ENCODE measurements at places on chromosomes 16 and 17.

- DNase-seq = no peak
These were observed 100.8 kb downstream of the ABCC12 start for GRCh38 chr16:48054881-48055601.

- peak; percentile 90 for DNase-seq
These were observed at the start of gene MAF for GRCh38 chr16:79600638-79601091. MAF (minus strand) TSS chr16:79600737; CDS start chr16:79599902, 835 bp downstream.

- no peak for DNase-seq
These were observed 4.0 kb downstream of the KSR1 start for GRCh38 chr17:27460196-27460725.

DNA sequence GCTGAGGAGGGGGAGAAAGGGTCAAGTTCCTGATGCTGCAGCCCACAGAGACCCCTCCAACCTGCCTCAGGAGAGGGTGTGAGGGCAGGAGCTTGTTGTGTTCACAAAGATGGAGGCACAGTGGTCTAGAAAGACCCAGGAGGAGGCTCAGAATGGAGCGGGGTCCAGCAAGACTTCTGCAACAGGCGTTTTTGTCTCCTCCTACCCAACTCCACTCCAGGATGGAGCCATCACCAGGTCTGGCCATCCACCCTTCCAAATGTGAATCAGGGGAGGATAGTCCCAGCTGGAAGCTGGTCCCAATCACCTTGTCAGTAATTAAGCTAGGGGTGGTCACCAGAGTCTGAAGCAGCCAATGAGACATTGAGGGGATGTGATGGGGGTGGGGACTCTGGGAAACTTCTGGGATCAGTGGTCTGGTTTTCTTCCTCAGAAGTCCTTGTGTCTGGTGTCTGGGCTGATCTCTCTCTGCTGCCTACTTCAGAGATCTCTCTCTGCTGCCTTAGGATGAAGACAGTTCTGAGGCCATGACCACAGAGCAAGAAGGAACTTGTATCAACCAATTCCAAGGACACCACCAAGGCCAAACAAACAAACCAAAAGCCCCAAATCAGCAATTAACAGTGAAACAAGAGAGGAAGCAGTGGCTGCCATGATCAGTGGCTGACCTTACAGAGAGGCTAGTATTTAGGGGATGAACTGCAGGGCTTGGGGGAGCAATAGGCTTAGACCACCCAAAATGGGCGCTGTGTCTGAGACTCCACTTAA, 14.5 kb downstream of the CD300LB start:
- DNase-seq = no peak

DNA sequence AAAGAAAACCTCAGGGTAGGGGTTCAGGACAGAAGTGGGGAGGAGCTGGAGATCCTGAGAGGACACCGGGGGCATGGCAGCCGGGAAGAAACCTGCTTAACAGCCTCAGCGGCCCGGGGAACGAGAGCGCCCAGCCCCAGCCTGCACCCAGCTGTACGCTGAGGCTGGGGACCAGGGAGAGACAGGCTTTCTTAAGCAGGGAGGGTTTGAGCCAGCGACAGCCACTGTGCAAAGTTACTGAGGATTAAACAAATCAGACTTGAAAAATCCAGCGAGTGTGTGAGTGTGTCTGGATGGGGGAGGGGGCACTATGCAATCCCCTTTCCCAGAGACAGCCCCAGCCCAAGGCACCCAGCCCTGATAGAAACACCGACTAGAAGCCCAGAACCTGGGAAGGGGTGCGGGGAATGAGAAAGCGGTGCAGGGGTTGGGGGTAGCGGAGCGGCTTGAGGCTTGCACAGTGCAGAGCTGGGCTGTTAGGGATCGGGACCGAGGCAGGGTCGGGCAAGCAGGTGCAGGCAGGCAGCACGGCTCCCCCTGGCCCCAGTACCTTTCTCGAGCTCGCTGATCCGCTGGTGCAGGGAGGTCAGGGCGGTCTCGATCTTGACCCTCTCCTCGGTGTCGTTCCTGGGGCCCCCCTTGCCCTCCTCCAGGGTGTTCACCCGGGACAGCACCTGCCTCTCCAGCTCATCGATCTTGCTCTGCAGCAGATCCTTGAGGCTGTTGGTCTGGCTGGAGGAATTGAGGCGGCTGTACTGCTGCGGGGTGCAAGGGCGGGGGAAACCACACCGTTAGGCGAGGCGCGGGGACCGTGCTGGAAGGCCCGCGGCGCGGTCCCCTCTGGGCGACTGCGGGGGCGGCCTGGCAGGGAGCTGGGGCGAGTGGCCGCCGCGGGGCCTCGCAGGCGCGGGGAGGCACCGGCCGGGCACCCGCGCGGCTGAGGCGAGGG, 1.2 kb downstream of the NPTX1 start:
- no peak for DNase-seq

DNA sequence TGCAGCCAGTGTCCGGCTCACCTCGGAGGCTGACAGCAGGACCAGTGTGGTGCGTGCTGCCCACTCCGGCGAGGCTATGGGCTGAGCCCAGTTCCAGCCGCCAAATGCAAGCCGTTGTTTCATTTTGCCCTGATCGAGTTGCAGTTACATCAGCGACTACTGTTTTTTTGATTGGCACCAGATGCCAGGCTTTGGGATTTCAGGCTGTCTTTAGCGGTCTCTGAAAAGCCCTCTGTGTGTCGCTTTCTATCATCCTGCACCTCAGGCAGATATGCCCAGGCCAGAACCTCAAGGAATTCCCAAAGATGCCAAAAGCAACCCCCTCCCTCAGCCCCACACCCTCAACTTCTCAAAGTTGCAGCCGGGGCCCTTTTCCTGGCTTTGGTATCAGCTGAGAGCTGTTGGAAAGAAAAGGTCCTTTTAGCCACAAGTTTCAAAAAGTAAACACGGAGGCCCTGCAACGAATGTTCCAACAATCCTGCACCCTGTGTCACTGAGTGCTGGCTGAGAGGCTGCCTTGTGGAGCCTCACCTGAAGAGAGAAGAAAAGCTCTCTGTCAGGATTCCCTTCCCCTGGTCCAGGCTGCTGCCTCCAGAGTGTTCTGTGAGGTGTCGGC, 58.9 kb downstream of the WWP2 start:
- DNase-seq = no peak

DNA sequence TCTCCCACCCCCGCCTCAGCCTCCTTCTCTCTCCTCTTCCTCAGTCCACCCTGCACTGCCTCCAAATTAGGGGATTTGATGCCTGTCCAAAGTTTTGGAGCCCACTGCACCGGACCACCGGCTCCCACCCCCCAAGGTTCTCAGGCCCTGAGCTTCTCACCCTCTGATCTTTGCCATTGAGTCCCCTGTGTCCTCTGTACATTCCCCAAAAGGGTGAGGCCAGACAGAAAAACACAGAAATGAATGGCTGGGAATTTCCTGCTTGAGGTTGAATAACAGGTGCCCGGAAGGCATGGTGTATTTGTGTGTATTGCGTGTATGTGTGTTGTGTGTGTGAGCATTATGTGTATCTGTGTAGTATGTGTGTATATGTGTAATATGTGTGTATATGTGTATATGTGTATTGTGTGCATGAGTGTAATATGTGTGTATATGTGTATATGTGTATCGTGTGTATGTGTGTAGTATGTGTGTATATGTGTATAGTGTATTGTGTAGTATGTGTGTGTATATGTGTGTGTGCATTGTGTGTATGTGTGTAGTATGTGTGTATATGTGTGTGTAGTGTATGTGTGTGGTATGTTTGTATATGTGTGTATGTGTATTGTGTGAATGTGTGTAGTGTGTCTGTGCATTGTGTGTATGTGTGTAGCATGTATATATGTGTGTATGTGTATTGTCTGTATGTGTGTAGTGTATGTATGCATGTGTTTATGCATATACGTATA, 16.0 kb upstream of the CCL17 start:
- no peak for DNase-seq

GRCh38 chr16:58127033-58127556, 2.1 kb downstream of the CFAP20 start:
- DNase-seq = peak; percentile 23

GRCh38 chr17:1552932-1553331, 9.7 kb downstream of the PITPNA start:
- DNase-seq = no peak

Measured in T-helper 22 cell (primary cell).